ENCODE measurements at places on chromosomes 13 and 19.

- no peak for DNase-seq
Observed at GRCh38 chr13:42786715-42787114, 5.3 kb downstream of the FAM216B start.

DNA sequence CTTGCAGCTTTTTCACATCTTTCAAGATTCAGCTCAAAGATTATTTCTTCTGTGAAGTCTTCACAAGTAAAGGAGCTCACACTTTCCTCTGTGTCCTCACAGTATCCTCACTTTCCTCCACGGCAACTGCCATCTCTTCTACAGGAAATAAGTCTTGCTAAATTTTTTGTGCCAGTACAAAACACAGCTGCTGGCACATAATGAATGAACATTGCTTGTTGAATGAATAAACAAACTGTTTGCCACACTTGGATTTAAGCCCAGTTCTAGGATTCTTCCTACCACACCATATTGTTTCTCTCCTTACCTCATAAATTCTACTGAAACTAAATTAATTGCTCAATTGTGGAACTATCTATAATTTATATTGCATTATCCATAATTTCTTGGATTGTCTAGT lies 59.5 kb downstream of the RAP2A start:
- no peak for DNase-seq

GRCh38 chr13:26377038-26377437 lies 123.1 kb downstream of the CDK8 start:
- DNase-seq = no peak

DNA sequence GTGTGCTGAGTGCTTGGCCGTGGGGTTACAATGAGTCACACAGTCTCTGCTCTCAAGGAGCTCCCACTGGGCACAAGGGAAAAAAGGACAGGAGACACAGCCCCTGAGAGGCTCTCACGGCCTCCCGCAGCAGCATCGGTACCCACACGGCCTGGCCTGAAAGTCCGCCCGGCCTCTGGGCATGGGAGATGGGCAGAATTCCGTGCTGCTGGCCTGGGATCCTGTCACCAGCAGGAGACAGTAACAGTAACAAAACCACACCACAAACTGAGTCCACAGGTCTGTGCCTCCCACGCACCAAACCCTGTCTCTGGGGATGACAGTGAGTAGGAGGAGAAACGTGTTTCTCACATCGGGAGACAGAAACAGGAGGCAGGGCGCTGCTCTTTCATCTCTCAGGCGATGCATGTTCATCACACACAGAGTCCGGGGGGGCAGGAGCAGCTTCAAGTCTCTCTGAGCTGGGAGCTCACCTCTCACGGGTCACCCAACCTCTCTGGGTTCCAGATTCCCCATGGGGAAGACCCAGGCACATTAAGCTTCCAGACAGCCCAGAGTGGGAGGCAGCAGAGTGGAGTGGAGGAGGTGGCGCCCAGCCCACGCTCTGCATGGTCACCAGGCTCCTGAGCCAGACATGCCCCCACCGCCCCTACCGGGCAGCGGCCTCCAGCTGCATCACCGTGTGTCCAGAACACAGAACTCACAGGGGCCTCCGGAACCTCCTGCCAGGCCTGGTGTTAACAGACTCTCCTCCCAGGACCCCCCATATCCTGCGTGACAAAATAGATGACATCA lies 124.7 kb upstream of the VSTM2B start:
- DNase-seq = no peak

DNA sequence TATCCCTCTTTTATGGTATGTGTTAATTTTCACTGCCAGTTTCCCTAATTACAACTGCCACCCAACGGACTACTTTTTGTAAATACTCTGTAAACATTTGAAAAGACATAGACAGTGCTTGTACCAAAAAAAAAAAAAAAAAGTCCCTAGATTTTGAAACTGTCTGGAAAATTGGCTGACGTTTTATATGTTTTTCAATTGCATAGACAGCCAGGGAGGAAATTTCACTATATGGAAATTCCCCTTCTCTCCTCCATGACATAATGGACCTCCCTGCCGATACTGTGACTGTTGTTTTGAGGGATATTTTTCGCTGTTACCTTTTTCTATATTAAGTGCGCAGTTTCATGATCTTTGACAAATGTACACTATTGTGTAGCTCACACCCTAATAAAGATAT lies 43.4 kb downstream of the C13orf42 start:
- DNase-seq = no peak

DNA sequence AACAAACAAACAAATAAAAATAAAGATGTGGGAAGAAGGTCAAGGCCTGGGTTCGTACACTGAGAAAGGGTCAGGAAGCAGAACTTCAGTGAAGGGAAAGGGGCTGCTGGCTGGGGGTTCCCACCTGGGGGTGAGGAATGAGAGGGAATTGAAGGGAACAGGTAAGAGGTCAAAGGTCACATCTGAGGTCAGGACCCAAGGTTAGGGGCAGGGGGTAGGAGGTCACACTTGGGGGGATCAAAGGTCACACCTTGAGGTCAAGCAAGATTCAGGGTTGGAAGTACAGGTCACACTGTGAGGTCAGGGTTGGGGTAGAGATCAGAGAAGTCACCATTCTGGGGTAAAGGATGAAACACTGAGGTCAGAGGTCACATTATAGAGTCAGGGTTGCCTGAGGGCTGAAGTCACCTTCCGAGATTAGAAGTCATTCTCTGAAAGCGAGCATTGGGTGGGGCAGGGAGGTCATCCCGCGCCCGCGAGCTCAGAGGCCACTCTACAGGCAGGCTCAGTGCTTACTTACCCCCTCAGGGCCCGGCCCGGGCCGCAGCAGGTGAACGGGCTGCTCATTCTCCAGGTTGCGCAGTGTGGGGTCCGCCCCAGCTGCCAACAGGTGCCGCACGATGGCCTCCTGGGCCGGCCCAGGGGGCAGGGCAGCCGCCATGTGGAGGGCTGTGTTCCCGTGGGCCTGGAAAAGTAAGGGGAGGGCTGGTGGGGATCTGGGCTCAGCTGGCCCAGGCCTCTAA lies 10.8 kb downstream of the NFKBID start:
- DNase-seq = no peak

- no peak for DNase-seq
Observed at GRCh38 chr13:51765142-51765515, 38.8 kb downstream of the DHRS12 start.

GRCh38 chr13:23458989-23459388 lies 25.5 kb upstream of the SACS start:
- DNase-seq = no peak

Measured in colonic mucosa (tissue), 4 donors.